Endothelial cell of umbilical vein (primary cell): ENCODE measurements at places on chromosomes 2 and 18. TPM values are rescaled to one million over a fixed set of nuclear protein-coding genes. Genes with fewer than 3 reads are reported as not detected.

The KLHL41 gene
- 0.21 and 0.73 TPM in 2 replicates for total RNA-seq

The SLC4A3 gene
- 0.21 and 0.35 TPM in 2 replicates for total RNA-seq

DNA sequence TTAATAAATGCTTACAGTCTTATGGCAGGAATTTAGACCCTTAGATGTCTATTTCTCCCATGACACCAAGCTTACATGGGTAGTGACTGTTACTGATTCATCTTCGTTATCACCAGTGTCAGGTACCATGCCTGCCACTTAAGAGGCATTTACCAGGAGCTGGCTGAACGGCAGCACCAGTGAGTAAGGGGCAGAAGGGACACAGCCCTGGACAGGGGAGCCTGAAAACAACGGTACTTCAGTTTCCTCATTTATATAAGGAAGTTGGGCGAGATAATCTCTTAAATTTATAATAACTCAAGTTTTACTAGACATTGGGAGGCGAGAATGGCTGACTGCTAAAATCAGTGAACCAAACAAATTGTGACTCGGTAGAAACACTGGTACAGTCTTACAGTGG is 1.2 kb downstream of the COA5 start:
- H3K4me3 ChIP-seq, result peak overlapping the region; percentile 95
- peaks cover 32% of the 10 kb centered on the region for H3K4me1 ChIP-seq
- H3K27me3 ChIP-seq, result no peaks in the 10 kb centered on the region

DNA sequence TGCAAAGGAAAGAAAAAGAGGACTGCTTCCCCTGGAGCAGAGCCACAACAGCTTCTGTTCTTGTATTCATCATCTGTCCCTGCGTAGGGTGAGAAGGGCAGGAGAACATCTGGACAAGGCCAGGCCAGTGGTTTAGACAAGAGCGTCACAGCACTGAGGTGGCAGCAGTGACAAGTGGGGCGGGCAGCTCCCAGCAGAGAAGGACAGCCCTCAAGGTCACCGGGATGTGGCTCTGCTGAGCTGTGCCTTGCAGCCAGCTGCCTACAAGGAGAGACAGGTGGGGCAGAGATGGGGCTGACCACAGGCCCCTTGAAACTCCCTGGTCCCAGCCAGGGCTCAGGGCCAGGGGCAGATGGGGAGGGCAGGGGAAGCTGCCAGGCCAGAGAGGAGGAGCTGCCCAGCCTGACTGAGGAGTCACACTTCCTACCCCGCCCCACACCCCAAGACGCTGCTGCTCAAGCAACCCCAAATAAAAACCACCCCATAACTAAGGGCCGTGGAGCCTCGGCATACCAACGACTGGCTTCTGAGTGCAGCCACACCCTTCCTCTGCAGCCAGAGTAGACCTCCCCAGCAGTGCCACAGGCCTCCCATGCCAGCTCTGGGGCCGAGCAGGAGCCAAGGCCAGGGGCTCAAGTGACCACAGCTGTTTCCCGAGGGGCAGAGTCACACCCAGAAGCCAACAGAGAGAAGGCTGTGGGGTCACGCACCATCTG is 5.4 kb downstream of the RAB11FIP5 start:
- no peak for DNase-seq
- H3K27ac ChIP-seq, result no peak overlapping the region
- H3K27me3 ChIP-seq, result no peaks in the 10 kb centered on the region
- H3K36me3 ChIP-seq, result peaks cover 4% of the 10 kb centered on the region
- peaks cover 37% of the 10 kb centered on the region for H3K4me1 ChIP-seq
- H3K4me3 ChIP-seq, result no peak overlapping the region

GRCh38 chr2:28895189-28895893 is 874 bp downstream of the WDR43 start:
- H3K36me3 ChIP-seq, result no peaks in the 10 kb centered on the region
- H3K27ac ChIP-seq, result peak overlapping the region; percentile 84
- H3K4me3 ChIP-seq, result peak overlapping the region; percentile 93

- no peaks in the 10 kb centered on the region for H3K4me1 ChIP-seq
- no peak overlapping the region for H3K27ac ChIP-seq
- no peaks in the 10 kb centered on the region for H3K27me3 ChIP-seq
- no peak for DNase-seq
- H3K36me3 ChIP-seq, result no peaks in the 10 kb centered on the region
- H3K4me3 ChIP-seq, result no peak overlapping the region
Measured at GRCh38 chr18:45019469-45019868, 338.8 kb downstream of the SETBP1 start.
